Ureter (tissue), 1 donor: ENCODE measurements at places on chromosomes 4 and X. TPM values are rescaled to one million over a fixed set of nuclear protein-coding genes. Genes with fewer than 3 reads are reported as not detected.

The DYNLT3 gene
- 31.9 TPM for total RNA-seq

The HSFX2 gene
- not detected for total RNA-seq

GRCh38 chr4:3202836-3203820 lies 45.8 kb upstream of the MSANTD1 start:
- no peak for DNase-seq

DNA sequence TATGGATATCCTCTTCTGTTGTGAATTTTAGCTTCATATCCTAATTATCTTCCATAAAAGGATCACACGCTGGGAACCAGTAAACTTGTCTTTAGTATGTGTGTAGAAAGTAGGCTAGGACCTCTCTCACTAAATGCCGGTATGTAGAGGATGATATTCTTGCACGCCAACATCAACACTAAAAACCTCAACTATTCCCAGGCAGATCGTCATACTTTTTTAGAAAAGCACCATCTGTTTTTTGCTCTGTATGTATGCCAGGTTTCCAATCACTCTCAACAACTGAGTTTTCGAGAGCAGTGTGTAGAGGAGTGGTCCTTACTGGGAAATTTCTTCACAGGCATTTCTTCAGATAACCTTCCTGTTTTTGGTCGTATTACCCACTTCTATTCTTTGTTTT lies 283.6 kb downstream of the GALNTL6 start:
- no peak for DNase-seq

DNA sequence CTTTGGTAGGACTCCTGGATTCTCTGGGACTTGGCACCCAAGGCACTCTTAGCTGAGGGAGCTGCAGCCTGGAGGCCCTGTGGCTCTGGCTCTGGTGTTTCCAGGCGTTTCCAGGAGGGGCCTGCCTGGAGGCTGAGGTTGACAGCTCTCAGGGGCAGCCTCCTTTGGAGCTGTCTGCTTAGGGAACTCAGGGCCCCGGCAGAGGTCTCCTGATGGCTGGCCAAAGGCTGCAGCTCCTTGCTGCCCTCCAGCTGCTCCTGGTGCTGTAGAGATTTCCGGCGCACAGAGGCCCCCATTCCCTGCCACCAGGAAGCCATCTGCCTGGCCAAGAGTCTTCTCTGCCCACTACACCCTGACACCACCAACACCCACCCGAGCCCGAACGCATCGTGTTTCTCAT lies 25.3 kb upstream of the ARHGEF38 start:
- no peak for DNase-seq

The TAB3 gene
- total RNA-seq: 27.6 TPM

The ALAS2 gene
- 0.60 TPM for total RNA-seq

DNA sequence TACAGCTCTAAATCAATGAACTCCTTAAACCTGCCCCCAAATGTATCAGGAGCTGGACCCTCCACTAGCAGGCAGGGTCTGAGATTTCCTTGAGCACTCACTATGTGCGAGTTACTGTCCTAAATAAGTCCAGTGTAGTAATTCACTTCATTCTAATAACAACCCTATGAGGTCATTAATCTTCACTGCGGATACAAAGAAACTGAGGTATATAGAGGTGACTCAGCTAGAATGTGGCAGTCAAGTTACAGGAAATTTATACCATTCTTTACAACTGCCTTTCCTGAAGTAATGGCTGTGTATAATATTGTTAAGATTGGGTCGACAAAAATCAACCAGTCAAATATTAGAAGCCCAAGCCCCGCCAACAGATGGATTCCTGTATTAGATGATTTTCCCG lies 473.9 kb upstream of the FTHL17 start:
- no peak for DNase-seq
